ENCODE measurements at places on chromosomes 5 and 9.

- peak; percentile 58 for DNase-seq
Observed at GRCh38 chr9:99885747-99886146, 20.7 kb upstream of the STX17 start.

DNA sequence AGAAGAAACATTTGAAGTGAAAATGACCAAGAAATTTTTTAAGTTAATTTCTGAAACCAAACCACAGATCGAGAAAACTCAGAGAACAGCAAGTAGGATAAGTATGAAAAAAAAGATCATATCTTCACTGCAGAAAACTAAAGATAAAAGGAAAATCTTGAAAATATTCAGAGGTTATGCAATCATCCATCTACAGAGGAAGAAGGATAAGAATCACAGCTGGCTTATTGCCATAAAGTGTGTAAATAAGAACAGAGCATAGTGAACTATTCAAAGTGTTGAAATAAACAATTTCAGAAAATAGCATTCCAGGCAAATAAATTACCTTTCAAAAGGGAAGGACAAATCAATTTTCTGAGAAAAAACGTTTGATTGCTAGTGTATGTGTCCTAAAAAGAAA lies 1191.7 kb upstream of the CDH6 start:
- no peak for DNase-seq

GRCh38 chr9:99031994-99032393 lies 72.9 kb upstream of the TGFBR1 start:
- DNase-seq, result no peak

GRCh38 chr5:67809589-67809988 lies 406.0 kb upstream of the PIK3R1 start:
- no peak for DNase-seq

- DNase-seq, result peak; percentile 85
Observed at GRCh38 chr5:171387970-171388815, 544 bp downstream of the NPM1 start.

DNA sequence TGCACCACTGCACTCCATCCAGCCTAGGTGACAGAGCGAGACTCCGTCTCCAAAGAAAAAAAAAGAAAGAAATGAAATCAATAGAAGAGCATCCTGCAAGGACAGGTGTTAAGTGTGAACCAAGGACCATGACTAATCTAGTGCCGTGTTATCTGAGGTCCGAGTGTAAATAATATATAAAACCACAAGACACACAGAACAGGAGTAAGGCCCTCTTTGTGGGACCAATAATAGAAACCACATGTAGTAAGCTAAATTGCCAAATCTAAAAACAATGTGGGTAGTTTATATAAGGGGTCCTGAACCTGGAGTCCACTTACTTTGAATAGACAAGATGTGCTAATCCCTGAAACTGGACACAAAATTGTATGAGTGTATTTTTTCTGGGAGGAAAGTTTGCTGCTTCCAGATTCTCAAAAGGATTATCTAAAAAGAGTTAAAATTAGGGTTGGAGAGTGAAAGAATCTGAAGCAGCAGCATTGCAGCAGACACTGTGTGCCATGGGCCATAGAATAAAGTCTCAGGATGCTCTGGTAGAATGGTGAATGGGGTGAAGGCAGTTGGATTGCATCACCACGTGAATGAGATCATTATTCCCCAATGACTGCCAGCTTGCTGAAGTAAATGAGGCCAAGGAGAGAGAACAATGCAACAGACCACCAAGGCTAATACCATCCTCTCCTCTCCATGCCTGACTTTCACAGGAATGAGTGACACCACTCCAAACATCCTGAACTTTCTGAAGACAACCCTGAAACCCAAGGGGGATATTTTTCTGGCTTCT lies 222.7 kb downstream of the DCP2 start:
- DNase-seq, result no peak

GRCh38 chr9:70112981-70113380 lies 69.3 kb downstream of the MAMDC2 start:
- no peak for DNase-seq

DNA sequence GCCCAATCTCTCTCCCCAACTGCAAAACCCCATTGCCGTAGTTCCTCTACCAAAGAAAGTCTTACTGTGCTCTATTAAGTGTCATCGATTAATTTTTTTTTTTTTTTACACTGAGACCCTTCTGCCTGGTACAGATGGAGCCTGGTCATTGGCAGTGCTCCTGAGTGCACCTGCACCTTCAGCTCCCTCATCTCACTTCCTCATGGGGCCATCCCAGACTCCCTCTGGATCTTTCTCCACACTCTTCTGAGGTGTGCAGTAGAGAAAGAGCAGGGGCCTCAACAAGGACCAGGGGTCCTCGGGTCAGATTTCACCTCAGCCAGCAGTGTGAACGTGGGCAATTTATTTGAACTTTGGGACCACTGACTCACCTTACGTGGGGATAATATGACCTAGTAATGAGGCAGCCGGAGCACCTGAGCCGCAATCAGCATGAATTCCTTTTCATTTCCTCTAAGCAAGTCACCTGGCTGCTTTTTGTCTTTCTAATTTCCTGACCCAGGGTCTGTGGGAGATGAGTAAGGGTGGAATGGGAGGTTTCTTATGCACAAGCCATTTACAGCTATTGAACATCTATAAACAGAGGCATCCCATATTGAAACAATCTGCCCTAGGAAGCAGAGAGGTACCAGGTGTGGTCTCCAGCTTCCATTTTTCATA lies 22.3 kb upstream of the GABRP start:
- no peak for DNase-seq

DNA sequence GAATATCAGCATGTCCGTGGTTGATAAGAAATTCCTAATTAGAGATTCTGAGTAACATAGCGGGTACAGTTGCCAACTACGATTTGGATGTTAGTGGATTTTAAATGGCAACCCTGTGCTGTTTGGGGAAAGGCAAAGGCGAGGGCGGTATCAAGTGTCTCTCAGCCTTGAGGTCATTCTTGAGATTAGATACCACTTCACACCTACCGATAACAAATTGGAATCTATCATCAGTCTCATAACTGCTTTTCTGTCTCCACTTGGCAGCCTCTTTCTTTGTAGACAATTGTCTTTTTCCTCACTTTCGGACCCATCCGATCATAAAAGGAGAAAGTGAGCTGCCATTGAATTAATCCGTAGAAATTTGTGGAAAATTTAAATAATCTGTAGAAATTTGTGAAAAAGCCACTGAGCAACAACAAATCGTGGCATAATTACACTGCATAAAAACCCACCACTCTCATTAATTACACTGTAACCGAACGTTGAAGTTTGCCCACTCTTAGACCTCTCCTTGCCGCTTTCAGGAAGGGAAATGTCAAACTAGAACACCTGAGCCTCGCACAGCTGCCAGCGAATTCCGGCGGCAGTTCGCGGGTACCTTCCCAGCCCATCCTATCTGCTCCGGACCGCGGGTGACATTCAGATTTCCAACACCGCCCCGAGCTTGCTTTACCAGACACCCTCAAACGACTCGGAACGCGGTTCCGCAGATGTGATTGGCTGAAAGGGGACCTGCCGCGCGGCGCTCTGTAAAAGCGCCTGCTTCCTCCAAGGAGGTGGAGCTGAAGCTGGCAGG lies 849 bp upstream of the RGMB start:
- peak; percentile 46 for DNase-seq

- DNase-seq, result no peak
Observed at GRCh38 chr5:13629218-13629617, 315.3 kb downstream of the DNAH5 start.

DNA sequence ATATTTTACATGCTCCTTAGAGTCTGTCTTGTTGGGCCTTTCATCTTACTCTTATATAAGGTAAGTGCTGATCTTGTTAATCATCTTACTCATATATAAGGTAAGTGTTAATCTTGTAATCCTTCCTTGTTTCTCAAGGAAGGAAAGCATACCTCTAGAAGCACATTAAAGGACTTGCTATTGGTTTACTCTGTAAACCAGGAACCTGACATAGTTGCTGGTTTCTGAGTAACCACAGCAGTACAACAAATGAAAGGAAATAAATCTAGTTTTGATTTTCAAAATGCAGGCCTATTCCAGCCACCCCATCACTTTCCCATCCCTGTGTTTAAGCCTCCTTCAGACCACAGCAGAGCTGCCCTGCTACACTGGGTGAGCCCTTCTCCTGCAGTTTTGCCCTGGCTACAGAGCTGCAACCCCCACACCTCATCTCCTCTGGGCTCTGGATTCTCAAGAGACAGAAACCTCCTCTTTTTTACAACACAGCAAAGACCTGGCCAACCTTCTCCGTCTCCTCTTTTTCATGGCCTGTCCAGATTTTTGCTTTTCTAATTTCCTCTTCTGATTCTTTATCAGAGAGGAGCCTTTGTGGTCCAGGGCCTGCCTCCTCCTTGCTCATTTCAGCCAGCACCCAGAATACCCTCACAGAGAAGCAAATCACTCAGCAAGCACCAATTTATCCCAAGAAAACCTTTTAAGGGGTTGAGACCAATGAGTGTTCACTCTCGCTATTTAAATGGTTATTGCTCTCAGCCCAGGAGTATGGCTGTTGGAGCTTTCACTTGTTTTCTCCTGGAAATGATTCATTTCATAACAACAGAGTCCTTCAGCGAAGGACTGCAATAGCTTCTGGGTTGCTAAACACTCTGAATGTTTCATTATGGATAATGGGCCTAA lies 103.2 kb downstream of the FSTL4 start:
- DNase-seq, result no peak

- DNase-seq, result no peak
Observed at GRCh38 chr9:79912318-79913070, 340.7 kb downstream of the TLE4 start.

DNA sequence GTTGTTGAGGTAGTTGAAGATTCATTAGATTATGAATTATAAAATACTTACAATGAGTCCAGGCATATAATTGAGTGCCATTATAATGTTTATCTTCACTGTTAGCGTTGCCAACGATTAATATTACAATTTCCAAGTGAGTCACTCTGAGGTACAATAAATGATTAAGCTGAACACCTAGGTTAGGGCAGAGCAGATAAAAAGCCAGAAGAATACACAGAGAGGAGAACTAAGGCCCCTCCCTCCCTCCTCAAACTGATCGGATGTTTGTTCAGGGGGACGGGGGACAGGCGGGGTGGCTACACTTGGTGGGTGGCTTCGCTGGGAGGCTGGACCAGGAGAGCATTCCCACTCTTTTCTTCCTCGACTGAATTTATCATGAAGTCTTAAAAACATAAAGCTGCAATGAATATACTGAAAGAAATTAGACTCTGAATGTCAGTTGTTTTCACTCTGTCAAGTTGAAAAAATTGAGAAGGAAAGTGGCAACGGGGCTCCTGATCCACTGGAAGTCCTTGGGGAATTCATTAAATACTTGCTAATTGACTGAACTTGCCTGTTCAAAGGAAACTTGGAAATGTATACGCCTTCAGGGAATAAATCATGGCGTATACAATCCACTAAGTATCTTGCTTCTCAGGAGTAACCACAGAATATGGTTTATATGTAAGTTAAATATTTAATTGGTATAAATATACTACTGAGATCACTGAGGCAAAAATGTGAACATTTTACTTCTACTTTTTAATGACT lies 198.1 kb downstream of the TSSK1B start:
- no peak for DNase-seq

GRCh38 chr9:26744191-26744965 lies 148.2 kb downstream of the CAAP1 start:
- peak; percentile 59 for DNase-seq

DNA sequence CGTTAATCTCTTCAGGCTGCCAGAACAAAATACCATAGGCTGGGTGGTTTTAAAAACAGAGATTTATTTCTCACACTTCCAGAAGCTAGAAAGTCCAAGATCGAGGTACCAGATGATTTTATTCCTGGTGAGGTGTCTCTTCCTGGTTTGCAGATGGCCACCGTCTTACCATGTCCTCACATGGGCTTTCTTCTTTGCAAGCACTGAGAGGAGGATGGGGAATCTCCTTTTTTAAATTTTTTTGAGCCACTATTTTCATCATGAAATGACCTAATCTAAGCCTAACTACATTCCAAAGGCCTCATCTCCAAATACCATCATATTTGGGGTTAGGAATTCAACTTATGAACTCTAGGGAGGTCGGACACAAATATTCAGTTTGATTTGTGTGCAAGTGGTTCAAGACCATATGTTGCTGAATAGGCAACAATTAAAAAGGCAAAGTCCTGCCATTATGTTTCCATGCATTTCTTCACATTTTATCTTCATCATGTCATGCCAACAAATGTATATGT lies 371.2 kb downstream of the CDH18 start:
- DNase-seq, result no peak

DNA sequence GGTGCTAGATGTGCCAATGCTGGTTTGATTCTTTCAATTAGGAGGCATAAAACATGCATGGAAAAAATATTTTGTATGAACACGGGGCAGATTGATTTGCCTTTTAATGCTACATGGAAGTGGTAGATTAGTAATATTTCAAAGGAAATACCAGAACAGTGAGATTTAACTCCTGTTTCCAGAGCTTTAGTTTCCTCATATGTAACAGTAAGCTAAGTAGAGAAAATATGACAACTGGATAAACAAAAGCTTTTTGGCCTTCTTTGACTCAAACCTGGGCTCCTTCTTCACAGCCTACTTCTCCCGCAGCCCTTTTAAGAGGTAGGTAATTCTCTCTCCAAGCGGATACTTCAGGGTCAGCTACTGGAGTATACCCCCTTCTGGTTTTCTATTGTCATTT lies 254.2 kb upstream of the TRPC7 start:
- DNase-seq, result peak; percentile 2

DNA sequence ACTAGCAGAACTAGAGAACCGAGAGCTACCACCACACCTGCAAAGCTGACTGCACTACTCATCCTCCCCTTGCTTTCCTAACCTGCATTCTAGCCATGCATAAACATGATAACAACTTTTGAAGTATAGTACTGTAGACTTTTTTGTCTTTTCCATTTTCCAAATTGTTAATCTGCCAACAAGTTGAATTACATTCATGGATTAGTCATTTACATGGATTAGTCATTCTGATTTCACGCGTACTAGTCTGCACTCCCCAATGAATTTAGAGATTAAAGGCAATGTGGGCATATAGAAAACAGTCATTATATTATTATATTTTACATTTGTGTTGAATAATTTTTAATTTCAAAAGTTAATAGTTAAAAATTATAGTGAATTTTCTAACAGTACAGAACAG lies 81.4 kb downstream of the EDIL3 start:
- DNase-seq, result no peak

DNA sequence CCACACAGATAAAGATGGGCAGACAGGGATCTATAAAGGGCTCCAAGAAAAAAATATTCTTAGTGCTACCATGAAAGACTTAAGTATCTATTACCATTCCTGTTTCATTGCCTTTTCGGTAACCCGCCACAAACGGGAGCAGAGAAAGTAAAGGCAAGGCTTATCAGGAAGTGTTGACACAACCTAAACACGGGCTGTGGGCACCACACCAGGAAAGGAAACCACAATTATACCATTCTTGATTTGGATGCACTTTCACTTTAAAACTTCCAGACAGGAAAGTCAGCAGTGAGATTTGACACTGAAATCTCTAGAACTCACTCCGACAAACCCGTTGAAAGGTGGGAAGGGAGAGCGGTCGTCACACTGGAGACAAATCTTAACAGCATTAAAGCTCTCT lies 6.5 kb downstream of the TLE1 start:
- peak; percentile 65 for DNase-seq

- DNase-seq, result no peak
Observed at GRCh38 chr5:29185558-29185957, 2007.9 kb upstream of the CDH6 start.

- DNase-seq, result no peak
Observed at GRCh38 chr5:37918424-37918823, 78.6 kb upstream of the GDNF start.

GRCh38 chr9:96116275-96117064 lies 185.5 kb downstream of the HSD17B3 start:
- no peak for DNase-seq

Data from common myeloid progenitor, CD34-positive (primary cell).